ENCODE measurements at places on chromosomes 3 and 15. TPM values are rescaled to one million over a fixed set of nuclear protein-coding genes. Genes with fewer than 3 reads are reported as not detected.

DNA sequence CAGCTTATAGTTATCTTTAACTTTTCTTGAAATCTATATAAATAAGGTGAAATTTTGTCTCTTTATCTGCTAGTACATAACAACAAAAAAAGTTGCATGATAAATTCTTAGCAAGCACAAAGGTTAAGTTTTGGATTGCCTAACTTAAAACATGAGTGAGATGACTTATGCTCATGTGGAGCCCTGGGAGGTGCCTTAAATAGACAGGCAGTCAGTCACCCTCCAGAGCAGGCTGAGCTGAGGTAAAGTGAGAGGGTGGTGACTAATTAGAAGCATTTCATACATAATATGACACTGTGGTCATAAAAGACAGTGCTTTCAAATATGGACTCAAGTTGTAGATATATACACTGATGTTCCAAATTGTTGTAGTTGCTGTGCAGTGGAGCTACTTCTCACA lies 14.6 kb upstream of the MME start:
- DNase-seq = peak; percentile 42

DNA sequence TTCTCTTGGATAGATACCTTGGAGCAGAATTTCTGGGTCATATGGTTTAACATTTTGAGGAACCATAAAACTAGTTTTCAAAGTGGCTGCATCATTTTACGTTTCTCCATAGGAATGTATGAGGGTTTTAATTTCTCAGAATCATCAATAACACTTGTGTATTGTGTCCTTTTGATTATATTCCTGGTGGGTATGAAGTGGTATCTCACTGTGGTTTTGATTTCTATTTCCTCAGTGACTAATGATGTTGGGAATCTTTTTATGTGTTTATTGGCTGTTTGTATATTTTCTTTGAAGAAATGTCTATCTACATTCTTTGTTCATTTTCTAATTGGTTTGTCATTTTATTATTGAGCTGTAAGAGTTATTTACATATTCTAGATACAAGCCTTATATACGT lies 28.8 kb downstream of the CDIN1 start:
- DNase-seq = no peak

GRCh38 chr15:31396881-31397560 lies 70.4 kb downstream of the KLF13 start:
- peak; percentile 95 for DNase-seq

DNA sequence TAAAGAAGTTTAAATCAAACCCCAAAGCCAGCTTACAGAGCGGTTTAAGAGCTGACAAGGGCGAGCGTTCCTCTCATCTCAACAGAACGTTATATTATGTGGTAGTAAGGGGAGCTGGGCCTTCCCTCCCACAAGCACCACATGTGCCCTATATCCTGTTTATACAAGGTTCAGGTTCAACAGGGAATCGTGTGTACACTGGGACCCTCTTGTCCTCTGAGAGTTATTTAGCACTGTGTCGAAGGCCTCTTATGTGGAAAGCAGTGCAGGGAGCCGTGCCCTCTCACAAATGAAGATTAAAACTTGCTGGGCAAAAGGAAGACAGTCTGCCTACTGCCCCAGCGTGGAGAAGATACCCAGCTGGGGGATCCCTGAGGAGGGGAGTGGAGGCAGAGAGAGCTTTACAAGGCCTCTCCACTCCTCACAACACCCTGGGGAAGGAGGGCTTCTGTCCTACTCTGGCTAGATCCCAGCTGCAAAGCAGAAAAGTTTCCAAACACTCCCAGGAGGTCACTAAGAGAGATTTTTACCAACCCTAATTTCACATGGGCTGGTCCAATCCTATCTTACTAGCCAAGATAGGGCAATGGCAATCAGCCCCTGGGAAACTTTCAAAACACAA lies 2.9 kb downstream of the TLE3 start:
- no peak for DNase-seq

DNA sequence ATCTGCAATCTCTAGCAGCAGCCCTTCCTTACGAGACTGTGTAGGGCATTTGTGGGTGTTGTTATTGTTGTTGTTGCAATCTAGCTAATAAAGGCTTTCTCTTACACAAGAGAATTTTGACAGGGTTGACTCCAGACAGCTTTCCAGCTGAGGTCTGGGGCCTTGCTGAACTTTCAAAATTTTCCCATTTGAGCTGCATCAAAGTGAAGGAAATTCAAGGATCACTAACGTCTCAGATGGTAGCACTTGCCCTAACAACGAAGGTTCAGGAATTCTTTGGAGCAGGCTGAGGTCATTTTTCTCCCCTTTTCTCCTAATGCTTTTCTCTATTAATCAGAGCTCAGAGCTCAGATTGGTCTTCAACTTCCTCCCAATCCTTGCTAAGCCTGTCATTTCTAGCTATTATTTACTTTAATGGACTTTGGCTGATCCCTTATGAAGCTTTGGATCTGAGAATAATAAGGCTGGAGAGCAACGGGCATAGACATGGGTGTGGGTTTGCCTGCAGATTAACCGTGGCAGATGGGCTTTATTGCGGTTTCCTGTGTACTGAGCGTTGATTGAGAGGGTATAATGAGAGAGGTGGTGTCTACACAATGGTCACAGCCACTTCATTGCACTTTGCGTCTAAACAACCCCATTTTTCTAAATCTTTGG lies 614.0 kb upstream of the AGTR1 start:
- no peak for DNase-seq

GRCh38 chr3:150062492-150062891 lies 91.8 kb upstream of the PFN2 start:
- no peak for DNase-seq

- no peak for DNase-seq
Measured at GRCh38 chr3:140708815-140709214, 31.0 kb downstream of the TRIM42 start.

DNA sequence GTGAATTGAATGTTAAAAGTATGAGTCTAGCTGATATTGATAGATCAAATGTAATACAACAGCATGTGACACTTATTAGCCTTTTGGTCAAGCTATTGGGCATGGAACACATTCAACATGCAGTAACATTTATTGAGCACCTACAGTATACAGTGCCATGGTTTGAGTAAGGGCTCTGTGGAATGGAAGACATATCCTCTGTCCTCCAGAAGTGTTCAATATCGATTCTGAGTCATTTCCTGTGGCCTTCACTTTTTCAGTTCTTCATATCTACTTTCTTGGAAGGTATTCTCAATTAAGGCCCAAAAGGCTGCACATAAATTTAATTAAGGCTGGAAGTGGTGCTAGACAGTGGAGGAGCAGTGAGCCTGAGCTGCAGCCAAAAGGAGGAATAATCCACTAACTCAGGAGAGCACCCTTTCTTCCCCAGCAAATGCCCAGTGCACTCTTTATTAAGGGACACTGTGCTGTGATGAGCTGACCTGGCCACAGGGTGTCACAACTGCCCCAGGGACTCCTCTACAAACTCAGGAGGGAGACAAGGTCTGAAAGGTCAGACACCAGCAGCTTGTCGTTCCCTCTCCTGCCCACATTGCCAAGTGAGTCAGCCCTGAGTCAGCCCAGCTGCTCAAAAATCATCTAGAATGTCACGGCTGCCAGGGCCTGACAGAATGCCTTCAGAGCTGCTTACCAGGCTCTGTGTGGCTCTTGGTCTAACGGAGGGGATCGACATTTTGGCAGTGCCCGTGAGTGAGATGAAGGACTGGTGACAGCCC lies 544.8 kb downstream of the AGBL1 start:
- peak; percentile 24 for DNase-seq

DNA sequence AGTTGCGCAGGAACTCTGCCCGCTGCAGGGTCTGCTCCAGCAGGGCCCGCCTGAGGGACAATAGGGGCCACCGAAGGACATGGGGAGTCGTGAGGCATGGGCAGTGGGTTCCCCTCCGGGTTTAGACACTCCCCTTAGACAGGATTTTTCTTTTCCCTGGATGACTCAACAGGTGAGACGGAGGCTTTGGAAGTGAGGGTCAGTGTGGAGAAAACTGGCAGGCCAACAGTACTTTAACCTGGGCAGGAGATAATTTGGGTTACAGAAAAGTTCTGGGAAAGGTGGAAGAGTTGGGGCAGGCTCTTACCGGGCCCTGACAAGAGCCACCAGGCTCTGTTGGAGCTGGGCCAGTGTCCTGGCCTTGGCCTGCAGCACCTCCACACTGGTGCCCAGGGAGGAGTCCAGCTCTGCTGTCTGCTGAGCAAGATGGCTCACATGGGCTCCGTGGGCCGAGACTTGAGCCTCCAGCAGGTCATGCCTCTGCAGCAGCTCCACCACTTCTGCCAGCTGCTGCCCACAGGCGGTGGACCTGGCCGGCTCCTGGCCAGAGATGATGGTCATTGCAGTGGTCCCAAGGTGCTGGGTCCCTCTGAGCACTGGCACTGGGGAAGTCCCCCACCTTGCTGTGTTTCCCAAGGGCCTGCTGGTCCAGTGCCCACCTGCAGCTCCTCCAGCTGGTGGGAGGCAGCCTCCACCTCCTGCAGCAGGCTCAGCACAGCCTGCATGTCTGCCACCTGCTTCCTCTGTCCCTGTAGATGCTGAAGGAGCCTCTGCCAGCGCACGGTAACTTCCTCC lies 11.0 kb downstream of the SPTBN5 start:
- DNase-seq = no peak

GRCh38 chr15:25890529-25890928 lies 27.4 kb upstream of the ATP10A start:
- DNase-seq = no peak

DNA sequence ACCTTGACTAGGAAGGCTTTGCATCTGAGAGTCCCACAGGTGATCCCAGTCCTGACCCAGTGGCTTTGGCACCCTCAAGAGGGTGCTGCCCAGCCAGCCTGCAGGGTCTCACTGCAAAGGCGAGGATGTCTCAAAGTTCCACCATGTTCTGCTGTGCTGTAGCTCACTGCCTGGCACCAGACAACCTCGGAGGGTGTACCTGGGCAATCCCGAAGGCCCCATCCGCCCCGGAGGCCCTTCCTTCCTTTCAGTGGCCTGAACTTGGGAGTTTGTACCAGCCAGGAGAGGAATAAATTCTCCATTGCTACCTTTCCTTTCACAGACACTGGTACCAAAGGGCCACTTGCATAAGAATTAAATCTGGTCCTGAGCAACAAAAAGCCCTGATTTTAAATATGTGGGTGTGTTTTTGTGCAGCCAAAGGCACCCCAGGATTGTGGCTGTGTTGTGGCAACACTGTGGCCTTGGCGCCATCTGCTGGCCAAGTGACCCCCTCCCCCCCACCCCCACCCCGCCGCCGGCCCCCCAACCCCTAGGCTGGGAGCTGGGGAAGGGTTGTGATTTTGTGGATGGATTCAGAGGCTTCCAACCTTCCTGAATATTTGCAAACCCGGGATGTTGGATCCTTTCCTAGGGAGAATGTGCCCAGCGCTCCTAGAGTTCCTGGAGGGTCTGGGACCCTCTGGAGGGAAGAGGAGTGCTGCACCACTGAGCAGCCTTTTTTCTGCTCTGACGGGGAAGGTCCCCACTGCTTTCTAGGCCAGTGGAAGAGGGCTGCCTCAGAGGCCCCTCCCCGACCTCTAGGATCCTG lies 9.7 kb upstream of the PTPN23 start:
- DNase-seq = no peak

DNA sequence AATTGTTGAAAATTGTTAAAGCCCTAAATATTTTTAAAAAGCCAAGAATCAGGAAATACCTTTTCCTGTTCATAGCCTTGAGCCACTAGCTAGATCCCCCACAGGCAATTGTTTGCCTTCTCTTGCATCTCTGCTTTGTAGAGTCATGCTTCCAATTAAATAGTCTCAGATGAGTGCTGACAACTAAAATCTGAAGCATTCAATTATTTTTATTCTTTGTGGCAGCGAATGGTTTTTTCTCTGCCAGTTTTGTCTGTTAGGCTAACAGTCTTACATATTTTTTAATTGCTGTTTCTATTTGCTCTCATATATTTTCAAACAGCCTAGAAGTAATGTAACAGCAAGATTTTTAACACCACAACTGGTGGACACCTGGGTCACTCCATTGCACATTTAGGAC lies 277.1 kb upstream of the GBE1 start:
- no peak for DNase-seq

DNA sequence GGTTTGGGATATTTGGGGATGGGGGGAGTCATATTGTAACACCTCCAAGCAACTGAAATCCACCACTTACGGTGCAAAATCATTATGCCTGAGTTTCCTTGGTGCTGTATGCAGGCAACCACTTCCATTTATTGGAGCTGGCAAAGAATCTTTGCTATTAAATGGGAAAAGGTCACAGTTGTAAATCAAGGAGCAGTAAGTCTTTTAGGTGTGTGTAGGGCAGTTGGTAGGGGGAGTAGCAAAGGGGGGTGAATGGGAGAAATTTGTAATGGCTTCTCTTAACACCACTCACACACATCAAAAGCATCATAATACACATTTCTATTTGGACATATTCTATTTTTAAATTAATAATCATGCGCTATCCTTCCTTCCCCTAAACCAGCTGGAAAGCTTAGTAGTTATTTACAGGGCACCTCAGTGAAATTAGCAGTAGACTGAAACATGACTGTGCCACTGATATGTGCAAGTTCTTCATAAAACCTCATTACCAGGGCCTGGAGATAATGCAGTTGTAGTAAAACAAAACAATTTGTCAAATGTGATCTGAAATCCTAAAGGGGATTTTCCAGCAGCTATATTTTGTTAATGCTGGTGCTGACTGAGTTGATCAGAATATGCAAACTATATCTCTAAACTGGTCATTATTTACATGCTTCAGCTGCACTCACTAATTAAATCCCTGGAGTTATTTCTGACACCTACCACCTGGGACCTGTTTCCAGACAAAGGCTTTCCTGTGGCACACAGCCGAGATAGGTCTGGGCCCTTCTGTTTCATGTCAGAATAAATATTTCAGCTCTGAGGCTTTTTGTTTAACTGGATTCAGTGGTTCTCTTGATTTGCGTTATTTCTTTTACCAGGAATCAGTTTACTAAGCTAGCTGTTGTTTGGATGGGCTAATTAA lies 90.1 kb downstream of the B3GALNT1 start:
- DNase-seq = no peak

DNA sequence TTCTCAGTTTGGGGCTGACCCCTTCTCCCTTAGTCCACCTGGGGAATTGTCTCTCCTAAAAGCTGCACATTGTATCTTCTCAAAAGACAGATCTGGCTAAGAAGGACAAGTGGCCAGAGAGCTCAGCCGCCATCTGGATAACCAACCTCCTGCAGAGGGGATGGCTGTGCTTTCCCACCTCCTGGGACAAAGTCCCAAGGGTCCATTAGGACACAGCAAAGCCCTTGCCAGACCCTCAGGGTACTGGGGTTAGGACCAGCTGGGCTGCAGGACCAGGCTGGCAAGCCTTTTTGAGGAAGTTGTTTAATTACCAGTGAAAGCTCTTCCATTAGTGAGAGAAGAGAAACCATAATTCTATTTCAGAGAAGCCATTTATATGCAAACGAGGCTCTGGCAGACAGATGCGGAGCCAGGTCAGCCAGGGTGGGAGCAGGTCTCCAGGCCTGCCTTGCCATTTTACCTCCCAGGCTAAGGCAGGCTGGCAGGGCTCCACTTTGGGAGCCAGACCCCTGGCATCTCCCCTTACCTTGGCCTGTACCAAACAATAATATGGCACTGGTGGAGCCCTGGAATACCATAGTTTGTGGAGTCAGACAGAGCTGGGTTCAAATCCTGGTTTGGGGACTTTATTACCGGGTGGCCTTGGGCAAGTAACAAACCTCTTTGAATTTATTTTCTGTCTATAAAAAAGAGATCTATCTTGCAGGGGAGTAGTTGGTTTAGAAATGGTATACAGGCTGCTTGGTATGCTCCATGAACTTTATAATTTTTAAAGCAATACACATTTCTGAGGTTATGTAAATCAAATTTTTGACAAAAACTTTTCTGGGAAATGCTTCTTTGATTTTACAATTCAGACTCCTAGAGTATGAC lies 17.9 kb downstream of the SHF start:
- DNase-seq = no peak

- DNase-seq = no peak
Measured at GRCh38 chr3:175163686-175164085, 304.6 kb downstream of the NAALADL2 start.

- no peak for DNase-seq
Measured at GRCh38 chr3:60461267-60461666, 790.0 kb downstream of the FHIT start.

Gene AHSG
- not detected for total RNA-seq
